Psoas muscle (tissue), 8 donors: ENCODE measurements at places on chromosomes 13 and 19.

- H3K4me1 ChIP-seq: no peaks in the 10 kb centered on the region
- no peak for DNase-seq
- H3K4me3 ChIP-seq: no peak overlapping the region
- no peaks in the 10 kb centered on the region for H3K36me3 ChIP-seq
These were observed 8.7 kb downstream of the EML2 start for GRCh38 chr19:45630463-45630862.

DNA sequence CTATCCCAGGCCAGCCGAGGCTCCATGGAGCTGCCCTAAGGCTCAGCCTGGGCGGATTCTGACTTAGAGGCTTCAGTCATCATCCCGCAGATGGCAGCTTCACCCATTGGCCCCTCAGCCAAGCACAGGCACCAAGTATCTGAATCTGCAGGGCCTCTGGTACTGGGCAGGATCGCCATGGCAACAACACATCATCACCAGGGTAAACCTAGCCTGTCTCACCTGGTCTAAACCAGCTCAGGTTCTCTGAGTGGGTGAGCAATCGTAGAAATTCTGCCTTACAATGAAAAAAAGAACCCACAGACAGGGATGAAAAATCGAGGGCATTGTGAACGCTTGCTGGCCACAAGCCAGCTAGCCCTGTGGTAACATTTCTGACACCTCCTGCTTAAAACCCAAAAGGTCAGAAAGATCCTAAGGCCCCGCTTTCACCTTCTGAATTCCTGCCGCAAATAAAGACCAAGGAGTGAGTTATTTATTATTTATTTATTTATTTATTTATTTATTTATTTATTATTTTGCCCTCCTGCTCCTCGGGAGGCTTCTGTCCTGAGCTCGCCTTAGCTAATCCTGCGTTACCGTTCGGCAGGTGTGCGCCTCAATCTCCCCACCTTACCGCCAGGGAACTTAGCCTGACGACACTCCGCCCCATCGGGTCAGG, 12.0 kb upstream of the CEACAM21 start:
- no peak overlapping the region for H3K27ac ChIP-seq
- H3K27me3 ChIP-seq: peaks cover 31% of the 10 kb centered on the region
- no peak for DNase-seq
- no peak overlapping the region for H3K4me3 ChIP-seq
- H3K4me1 ChIP-seq: no peaks in the 10 kb centered on the region

DNA sequence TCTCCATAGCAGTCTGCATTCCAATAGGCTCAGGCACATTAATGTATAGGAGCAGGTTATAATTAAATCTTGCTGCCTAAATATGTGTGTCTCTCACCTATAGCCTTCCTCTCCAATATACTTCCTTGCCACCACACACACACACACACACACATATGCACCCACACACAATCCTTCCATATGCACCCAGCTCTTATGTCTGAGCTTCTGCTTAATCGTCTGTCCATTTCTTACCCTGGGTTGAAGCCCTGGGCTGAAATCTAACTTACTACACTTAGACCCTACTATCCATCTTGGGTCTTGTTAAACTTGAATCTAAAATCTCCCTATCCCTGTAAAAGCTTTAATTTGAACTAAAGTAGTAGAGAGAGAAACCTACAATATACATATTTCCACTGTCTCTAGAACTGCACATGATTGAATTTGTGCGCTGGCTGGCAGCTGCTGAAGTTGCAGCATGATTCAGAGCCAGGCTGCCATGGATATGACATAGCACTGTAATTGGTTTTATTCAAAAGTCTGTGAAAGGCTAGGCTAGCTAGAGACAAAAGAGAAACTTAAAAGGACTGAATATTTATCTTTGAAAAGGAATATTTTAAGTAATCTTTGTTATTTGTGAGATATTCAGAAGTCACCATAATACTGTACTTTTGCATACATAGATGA, 25.7 kb upstream of the FREM2 start:
- H3K4me3 ChIP-seq: no peak overlapping the region
- H3K36me3 ChIP-seq: no peaks in the 10 kb centered on the region
- no peak overlapping the region for H3K27ac ChIP-seq
- no peaks in the 10 kb centered on the region for H3K27me3 ChIP-seq
- no peak for DNase-seq

DNA sequence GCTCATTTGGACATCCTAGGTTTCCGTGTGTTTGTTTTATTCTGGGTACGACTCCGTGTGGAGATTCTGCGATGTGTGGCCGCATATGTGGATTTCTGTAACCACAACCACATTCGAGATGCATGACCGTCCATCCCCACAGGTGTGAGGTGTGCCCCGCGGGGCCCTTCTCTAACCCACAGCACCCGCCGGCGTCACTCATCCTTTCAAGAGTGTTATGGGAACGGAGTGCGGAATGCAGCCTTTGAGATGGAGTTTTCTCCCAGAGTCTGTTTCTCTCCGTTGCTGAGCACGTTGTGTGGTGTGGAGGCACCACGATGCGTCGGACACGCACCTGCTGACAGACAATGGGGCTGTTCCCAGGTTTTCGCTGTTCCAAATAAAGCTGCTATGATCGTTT, 40.0 kb downstream of the C13orf46 start:
- no peaks in the 10 kb centered on the region for H3K36me3 ChIP-seq
- H3K4me3 ChIP-seq: no peak overlapping the region
- peaks cover 18% of the 10 kb centered on the region for H3K4me1 ChIP-seq
- peak; percentile 9 for DNase-seq
- no peak overlapping the region for H3K27ac ChIP-seq

GRCh38 chr13:67806796-67807195, 576.7 kb upstream of the PCDH9 start:
- H3K27me3 ChIP-seq: no peaks in the 10 kb centered on the region
- H3K4me1 ChIP-seq: no peaks in the 10 kb centered on the region
- no peaks in the 10 kb centered on the region for H3K36me3 ChIP-seq
- no peak for DNase-seq
- no peak overlapping the region for H3K4me3 ChIP-seq

DNA sequence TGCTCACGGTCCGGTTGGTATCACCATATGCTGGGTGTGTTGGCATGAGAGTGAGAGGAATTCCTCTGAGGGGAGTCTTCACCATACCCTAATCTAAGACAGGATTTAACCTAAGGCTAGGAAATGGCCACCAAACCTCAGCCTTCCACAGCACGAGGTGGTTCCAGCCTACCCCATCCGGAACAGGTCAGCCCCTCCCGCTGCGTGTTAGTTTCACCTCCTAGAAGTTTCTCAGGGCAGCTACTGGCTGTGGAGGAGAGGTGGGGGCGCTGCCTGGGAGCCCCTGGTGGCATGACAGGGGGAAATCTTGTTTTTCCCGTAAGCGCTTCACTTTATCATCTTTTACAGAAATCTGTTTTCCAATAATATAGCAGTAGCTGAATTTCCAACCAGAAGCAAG, 55.1 kb downstream of the RGCC start:
- no peak overlapping the region for H3K27ac ChIP-seq
- H3K36me3 ChIP-seq: no peaks in the 10 kb centered on the region
- DNase-seq: no peak
- no peak overlapping the region for H3K4me3 ChIP-seq
- H3K4me1 ChIP-seq: no peaks in the 10 kb centered on the region

GRCh38 chr19:11418094-11418548, 993 bp downstream of the RGL3 start:
- no peaks in the 10 kb centered on the region for H3K4me1 ChIP-seq
- H3K36me3 ChIP-seq: no peaks in the 10 kb centered on the region
- no peak for DNase-seq
- peaks cover 28% of the 10 kb centered on the region for H3K27me3 ChIP-seq

- no peak overlapping the region for H3K4me3 ChIP-seq
- H3K36me3 ChIP-seq: no peaks in the 10 kb centered on the region
- peaks cover 4% of the 10 kb centered on the region for H3K4me1 ChIP-seq
These were observed 67.8 kb downstream of the FGF9 start for GRCh38 chr13:21738630-21739029.

GRCh38 chr13:101341464-101341863, 74.8 kb downstream of the NALCN start:
- no peak for DNase-seq
- no peak overlapping the region for H3K4me3 ChIP-seq
- no peak overlapping the region for H3K27ac ChIP-seq

DNA sequence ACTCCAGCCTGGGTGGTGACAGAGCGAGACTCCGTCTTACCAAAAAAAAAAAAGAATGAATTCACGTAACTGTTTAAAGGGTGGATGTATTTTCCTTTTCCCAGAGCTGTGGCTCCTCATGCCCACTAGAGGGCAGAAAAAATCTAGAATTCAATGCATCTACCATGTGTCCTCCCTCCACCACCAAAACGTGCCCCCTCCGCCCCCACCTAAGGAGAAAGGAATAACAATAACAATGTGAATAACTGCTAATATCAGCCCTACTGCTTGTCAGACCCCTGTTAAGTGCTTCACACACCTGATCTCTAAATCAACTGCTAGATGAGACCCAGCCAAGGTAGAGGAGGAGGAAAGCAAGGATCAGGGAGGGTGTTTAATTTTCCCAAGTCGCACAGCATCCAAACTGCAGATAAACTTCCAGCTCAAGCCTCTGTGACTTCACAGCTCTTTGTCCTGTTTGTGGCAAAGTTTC, 20.2 kb upstream of the PNMA8B start:
- no peaks in the 10 kb centered on the region for H3K36me3 ChIP-seq
- no peak for DNase-seq
- no peak overlapping the region for H3K4me3 ChIP-seq
- no peak overlapping the region for H3K27ac ChIP-seq
- no peaks in the 10 kb centered on the region for H3K27me3 ChIP-seq
- no peaks in the 10 kb centered on the region for H3K4me1 ChIP-seq

DNA sequence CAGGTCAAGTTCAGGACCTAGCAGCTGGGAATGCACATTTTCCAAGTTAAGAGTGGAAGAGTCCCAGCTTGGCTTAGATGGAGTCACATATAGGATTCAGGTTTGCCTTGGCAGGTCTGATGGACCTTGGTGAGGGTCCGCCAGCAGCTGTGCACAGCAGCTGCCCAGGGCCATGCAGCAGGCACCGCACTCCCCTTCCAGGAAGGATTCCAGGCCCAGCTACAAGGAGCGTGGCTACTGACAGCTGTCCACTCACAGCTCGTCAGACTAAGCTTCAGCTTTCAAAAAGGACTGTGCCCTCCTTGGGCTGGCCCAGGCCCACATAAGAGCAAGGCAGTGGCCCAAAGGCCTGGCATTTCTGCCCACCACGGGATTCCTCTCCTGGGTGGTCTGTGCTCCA, 68.4 kb downstream of the ALOX5AP start:
- no peaks in the 10 kb centered on the region for H3K36me3 ChIP-seq
- DNase-seq: no peak
- H3K27ac ChIP-seq: peak overlapping the region; percentile 24
- no peaks in the 10 kb centered on the region for H3K27me3 ChIP-seq

DNA sequence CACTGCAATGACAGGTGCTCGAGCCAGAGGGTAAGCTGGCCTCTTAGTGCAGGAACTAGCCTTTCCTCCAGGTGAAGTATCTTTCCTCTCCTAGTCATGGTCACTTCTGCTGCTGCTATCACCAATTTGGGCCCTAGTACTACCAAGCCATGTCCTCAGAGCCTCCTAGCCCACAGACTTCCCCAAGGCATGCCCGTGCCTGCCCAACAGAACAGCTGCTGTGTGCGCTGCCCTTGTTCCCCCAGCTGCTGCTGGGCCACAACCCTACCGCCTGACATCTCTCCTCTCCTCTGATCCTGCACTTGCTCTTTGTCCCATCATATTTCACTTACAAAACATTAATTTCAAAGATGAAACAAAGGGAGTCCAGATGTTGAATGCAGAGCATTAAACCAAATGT, 168.5 kb upstream of the FREM2 start:
- no peak overlapping the region for H3K4me3 ChIP-seq
- H3K36me3 ChIP-seq: no peaks in the 10 kb centered on the region
- H3K27me3 ChIP-seq: no peaks in the 10 kb centered on the region
- no peak overlapping the region for H3K27ac ChIP-seq
- H3K4me1 ChIP-seq: no peaks in the 10 kb centered on the region

DNA sequence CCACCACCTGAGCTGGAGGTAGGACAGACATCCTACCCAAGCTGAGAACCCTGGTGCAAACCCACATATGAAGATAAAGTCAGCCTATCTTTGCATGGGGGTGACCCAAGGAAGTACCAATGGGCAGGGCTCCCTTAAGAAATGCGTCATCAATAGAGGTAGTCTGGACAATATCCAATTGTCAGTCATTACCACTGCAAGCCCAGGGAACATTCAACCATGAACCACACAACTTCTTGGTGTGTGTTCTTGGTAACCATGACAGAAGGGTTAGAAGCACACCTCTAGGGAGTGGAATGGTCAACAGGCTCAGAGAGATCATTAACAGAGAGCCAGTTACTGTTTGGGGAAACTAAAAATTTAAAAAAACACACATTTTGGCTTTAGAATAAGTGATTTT, 34.7 kb upstream of the DOCK9 start:
- no peaks in the 10 kb centered on the region for H3K4me1 ChIP-seq
- H3K27me3 ChIP-seq: no peaks in the 10 kb centered on the region
- no peaks in the 10 kb centered on the region for H3K36me3 ChIP-seq
- H3K4me3 ChIP-seq: no peak overlapping the region
- no peak for DNase-seq
- no peak overlapping the region for H3K27ac ChIP-seq

DNA sequence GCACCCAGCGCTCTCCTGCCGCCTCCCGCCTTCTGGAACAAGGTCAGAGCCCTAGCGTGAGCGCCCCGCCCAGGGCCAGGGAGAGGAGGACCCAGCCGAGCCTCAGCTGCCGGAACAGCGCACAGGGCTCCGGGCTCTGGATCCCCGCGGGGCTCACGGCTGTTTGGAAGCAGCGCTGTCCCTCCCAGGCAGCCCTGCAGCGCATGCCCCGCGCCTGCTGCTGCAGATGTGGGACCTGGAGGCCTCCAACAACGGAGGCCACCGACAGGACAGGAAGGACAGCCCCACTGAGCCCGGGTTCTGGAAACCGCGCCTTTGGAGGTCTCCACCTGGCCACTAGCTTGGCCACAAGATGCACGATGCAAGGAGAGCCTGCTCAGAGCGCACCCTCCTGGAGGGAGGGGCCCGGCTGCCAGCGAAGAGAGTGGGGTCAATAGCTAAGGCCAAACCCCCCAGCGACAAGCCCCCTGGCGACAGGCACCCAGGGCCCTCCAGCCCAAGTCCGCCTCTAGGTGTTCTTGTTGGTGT, 12.6 kb downstream of the ZSCAN18 start:
- H3K27me3 ChIP-seq: no peaks in the 10 kb centered on the region
- H3K27ac ChIP-seq: no peak overlapping the region
- DNase-seq: no peak
- no peak overlapping the region for H3K4me3 ChIP-seq
